B cell (primary cell): ENCODE measurements at places on chromosomes 5 and 9. TPM values are rescaled to one million over a fixed set of nuclear protein-coding genes. Genes with fewer than 3 reads are reported as not detected.

DNA sequence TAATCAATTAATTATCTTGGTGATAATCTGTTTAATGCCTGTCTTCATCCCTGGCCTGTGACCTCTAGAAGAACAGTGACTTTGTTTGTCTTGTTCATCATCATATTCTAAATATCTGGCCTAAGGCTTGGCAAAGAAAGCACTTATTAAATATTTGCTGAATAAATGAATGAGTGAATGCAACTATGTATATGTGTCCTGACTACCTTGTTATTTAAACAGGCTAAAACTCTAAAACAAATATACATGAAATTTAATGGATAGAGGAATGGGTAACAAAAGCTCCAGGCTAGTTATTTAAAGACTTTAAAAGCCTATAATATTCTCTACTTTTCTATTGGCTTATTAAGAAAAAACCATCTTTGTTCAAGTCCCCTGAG lies 91.7 kb upstream of the CER1 start:
- no peaks in the 10 kb centered on the region for H3K27me3 ChIP-seq
- H3K36me3 ChIP-seq, result no peaks in the 10 kb centered on the region
- H3K4me1 ChIP-seq, result no peaks in the 10 kb centered on the region
- DNase-seq, result no peak
- no peak overlapping the region for H3K27ac ChIP-seq

Gene NOP16
- 27.8 and 35.5 TPM in 2 replicates for polyA plus RNA-seq

Gene CA9
- polyA plus RNA-seq, result not detected in 2 replicates

DNA sequence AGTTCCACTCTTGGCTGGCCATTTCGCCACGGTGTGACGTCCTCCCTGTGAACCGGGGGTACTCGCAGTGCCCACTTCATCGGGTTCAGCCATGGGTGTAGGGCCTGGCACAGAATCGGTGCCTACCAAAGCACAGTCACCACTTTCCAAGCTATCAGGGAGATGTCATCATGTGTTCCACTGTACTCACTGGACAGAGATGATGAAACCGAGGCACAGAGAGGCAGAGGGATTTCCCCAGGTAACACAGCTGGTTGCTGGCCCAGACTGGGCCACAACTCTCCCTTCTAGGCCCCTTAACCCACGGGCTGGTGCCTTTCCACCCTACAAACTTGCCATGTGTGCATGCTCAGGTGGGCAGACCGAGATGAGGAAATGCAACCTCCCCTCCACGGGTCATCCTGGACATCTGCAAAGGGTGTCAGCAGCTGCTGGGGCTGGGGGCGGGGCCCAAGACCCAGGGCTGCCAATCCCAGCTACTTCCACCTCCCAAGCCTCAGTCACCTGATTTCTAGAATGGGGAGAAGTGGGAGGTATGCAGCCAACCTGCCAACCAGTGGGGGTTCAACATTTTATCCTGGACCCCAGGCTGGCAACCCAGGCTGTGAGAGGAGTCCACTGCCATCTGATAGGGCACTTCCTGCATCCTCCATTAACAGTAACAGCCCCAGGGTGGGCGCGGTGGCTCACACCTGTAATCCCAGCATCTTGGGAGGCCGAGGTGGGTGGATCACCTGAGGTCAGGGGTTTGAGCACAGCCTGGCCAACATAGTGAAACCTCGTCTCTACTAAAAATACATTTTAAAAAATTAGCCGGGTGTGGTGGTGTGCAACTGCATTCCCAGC lies 893 bp upstream of the SH2D3C start:
- peak; percentile 80 for DNase-seq
- peaks cover 43% of the 10 kb centered on the region for H3K4me1 ChIP-seq
- no peaks in the 10 kb centered on the region for H3K27me3 ChIP-seq

GRCh38 chr5:62671479-62671878 lies 92.9 kb downstream of the LRRC70 start:
- H3K4me3 ChIP-seq, result no peak overlapping the region
- H3K4me1 ChIP-seq, result no peaks in the 10 kb centered on the region
- no peaks in the 10 kb centered on the region for H3K36me3 ChIP-seq
- no peaks in the 10 kb centered on the region for H3K27me3 ChIP-seq
- no peak overlapping the region for H3K27ac ChIP-seq

Gene GLDC
- polyA plus RNA-seq, result 0.86 and 3.6 TPM in 2 replicates

Gene PCBD2
- polyA plus RNA-seq, result 6.1 and 7.0 TPM in 2 replicates

GRCh38 chr9:35510754-35511428 lies 21.0 kb downstream of the RUSC2 start:
- H3K36me3 ChIP-seq, result no peaks in the 10 kb centered on the region
- H3K4me3 ChIP-seq, result no peak overlapping the region
- no peaks in the 10 kb centered on the region for H3K4me1 ChIP-seq
- DNase-seq, result no peak
